Stimulated activated CD8-positive, alpha-beta memory T cell treated with anti-CD3 and anti-CD28 coated beads, Interleukin-7, amount 100 ng/mL, for 1 hour (primary cell): ENCODE measurements at places on chromosomes 2 and 18.

DNA sequence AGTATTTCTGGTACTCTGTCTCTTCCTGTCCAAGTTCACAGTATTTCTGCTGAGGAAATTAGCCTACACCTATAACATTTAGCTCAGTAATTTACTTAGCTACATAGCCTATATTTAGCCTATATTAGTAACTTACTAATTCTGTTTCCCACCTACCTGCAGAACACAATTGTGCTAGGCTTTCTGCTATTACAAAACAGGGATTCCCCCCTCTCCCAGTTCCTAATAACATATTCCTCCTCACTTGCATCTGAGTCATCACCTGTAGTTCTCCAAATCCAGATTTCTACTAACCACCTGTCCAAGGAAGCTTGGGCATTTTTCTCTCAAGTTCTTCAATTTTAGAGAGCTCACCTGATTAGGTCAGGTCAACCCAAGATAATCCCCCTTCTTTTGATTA lies 94.9 kb downstream of the NETO1 start:
- DNase-seq, result no peak

DNA sequence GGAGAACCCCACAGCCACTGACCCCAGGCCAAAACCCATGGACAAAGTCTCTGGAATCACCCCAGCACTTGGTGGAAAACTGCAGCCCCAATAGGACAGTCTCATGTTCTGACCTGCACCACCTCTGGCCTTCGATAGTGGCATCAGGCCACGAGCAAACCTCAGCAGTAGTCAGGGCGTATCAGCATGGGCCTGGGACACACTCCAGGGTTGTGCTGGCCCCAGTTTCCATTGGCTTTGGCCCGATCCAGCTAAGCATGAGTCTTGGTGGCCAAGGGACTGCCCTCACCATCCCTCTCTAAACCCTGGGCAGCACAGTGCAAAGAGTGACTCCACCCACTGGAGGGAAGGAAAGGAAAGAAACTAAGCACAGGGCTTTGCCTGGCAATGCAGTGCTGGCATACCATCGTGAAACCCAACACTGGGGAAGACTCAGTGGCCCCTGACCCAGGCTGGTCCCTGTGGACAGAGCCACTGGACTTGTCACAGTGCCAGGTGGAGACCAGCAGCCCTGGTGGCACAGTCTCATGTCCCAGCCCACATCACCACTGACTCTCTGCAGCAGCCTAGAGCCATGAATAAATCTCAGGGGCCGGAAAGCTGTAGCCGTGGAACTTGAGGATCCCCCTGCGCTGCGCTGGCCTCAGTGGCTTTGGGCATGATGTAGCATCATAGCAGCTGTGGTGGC lies 46.3 kb downstream of the ZNF519 start:
- DNase-seq, result no peak

DNA sequence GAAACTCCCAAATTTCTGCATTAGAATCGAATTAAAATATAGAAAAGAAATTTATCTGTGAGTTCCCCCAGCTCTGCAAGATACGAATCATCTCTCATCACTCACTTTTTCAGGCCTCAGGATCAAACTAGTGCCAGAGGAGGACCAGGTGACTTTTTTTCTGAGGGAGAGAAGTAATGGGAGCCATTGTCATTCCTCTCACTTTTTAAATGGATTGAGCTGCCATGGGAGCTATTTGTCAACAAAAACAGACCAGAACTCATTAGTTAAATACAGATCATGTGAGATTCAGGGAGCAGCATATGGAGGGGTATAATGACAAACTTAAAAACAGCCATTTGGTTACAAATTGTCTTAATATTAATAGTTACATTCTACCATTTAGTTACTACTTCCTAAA lies 594.4 kb downstream of the DPP10 start:
- DNase-seq, result no peak

GRCh38 chr18:13233787-13234783 lies 15.5 kb downstream of the LDLRAD4 start:
- no peak for DNase-seq

GRCh38 chr2:44935729-44936098 lies 5.8 kb upstream of the SIX3 start:
- no peak for DNase-seq

GRCh38 chr18:3906116-3906750 lies 456.3 kb downstream of the TGIF1 start:
- no peak for DNase-seq

- DNase-seq, result no peak
Observed at GRCh38 chr2:111684611-111685010, 199.4 kb downstream of the ANAPC1 start.

- DNase-seq, result no peak
Observed at GRCh38 chr2:190876631-190877030, 4.0 kb upstream of the GLS start.

DNA sequence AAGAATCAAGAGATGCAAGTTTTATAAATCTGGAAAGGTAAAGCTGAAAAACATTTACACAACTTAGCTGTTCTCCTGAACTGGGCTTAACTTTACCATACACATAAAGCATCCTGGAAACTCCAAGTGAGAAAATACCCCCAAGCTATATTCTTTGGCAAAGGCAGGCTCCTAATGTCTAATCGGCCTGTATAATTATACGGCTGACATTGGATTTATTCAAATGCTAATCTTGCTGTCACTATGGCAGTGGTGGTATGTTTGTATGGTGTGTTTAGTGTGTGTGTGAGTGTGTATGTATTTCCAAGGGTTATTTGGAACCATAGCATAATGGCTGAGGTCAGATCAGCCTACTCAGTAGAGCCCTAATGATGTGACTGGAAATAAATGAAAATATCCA lies 1031.8 kb upstream of the ZEB2 start:
- no peak for DNase-seq

DNA sequence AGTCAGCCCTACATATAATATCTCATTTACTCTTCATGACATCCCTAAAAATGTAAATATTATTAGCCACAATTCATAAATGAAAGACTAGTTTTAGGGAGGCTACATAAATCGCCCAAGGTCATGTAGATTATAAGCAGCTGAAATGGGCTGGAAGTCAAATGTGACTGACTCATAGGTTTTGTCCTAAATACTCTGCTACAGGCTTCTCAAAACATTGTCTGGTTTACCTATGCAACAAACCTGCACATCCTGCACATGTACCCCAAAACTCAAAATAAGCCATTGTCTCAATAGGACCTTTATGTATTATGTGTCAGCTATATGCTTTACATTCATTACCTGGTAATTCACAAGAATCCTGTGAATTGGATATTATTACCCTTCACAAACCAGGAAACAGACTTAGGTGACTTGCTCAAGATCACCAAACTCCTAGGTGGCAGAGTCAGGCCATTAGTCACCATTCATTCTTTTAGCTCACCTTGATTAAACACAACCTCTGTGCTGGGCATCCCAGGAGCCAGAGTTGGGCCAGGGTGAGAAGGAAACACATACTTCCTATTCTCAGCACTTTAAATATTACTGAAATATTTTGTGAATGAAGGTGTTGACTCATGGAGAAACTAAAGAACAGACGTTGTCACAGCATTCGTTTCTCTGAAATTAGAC lies 69.4 kb upstream of the CPO start:
- DNase-seq, result no peak

- no peak for DNase-seq
Observed at GRCh38 chr2:148483665-148484064, 160.9 kb upstream of the EPC2 start.
